T-cell (primary cell): ENCODE measurements at places on chromosomes 12 and 14. TPM values are rescaled to one million over a fixed set of nuclear protein-coding genes. Genes with fewer than 3 reads are reported as not detected.

TAS2R7 gene
- not detected for total RNA-seq

VRTN gene
- not detected for total RNA-seq

PPP1R3E gene
- total RNA-seq: 72.6 TPM

GPR162 gene
- 0.13 TPM for total RNA-seq

C14orf132 gene
- total RNA-seq: 3.6 TPM

NR2C1 gene
- total RNA-seq: 40.1 TPM

CEP290 gene
- total RNA-seq: 20.3 TPM

CDKN1B gene
- total RNA-seq: 246 TPM

DCAF5 gene
- 73.4 TPM for total RNA-seq

SLC5A8 gene
- not detected for total RNA-seq

DNA sequence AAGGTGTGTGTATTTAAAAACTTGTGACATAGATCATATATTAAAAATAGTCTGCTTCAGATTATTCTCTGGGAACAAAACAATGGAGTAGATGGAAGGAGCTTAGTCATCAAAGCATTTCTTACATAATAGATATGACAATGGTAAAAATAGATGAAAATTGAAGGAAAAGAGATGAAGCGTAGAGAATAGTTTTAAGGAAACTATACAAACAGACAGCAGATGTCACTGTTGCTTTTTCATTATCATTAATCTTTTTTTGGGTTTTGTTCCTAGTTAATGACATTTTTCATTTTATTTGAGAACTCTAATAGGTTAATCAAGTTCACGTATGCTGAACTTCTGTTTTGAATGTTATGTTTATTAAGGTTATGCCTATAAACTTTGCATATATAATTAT lies 149.2 kb upstream of the FBXO33 start:
- DNase-seq: no peak

DNA sequence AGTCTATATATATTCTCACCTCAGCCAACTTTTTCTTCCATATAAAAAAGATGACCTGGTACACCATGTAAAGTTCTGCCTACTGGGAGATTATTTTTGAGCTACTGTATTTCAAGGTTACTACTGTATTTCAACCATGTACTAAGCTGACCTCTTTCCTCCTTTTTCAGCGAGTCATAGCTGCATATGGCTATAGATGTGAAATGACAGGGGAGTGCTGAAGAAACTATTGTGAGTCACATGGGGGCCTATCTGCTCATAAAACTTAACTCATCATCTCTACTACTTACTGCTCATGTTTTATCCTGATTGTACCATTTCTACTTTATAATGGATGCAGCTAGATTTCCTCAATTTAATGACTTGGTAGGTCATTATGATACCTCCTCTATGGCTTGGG lies 571.4 kb upstream of the ATP2B1 start:
- DNase-seq: no peak

GRCh38 chr14:105090493-105091053 lies 25.3 kb upstream of the GPR132 start:
- peak; percentile 66 for DNase-seq

- DNase-seq: no peak
Observed at GRCh38 chr14:50874757-50875156, 2.9 kb downstream of the ABHD12B start.

DNA sequence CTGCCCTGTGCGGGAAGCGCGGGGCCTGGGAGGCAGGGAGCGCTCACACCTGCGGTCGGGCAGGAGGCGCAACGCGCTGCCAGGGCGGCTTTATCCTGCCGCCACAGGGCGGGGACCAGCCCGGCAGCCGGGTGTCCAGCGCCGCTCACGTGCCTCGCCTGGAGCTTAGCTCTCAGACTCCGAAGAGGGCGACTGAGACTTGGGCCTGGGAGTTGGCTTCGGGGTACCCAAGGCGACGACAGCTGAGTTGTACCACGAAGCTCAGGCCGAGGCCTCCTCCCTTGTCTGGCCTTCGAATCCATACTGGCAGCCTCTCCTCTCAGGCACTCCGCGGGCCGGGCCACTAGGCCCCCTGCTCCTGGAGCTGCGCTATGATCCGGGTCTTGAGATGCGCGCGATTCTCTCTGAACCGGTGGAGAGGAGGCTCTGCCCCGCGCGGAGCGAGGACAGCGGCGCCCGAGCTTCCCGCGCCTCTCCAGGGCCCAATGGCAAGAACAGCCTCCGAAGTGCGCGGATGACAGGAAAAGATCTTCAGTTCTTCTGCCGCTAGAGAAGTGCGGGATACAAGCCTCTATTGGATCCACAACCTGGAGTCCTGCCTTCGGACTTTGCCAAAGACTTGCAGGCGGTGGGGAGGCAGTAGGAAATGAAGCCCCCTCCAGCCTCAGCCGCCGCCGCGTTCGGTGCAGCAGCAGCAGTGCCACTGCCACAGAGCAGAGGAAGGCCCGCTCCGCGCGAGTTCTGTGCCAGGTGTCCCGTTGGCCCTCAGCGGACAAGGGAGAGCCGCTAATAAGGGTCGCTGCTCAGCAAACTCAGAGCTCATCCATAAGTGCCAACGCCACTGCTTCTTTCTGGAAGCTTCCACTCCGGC lies 6.8 kb downstream of the SIX1 start:
- DNase-seq: no peak

DNA sequence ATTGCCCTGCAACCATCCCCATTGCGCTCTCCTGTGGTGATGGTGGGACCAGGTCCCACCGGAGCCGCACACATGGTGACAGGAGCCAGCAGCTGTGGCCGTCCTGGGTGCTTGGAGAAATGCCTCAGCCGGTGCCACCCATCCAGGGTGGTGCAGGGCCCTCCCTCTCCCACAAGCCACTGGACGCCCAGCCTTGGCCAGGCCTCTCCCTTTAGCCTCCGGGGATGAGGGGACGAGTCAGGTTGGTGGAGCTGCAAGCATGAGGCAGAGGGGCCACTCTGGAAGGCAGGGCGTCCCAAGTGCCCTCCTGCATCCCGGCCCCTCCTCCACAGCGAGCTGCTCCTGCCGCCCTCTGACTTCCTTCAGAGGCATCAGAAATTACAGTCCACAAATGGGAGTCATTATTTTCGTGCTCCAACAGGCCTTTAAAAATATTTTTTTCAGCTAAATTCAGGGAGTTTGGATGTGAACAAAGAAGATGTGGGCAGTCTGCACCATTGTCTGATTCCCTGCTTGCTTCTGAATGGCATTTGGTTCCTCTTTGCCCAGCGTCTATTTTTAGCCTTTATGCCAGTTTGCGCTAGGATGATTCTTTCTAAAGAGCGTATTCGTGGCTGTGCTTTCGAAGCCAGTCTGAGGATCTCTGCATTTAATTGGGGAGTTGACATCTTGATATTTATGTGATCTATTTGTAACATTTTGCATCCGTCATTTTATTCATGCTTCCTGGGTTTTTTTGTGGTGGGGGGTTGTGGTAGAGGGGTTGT lies 189.4 kb downstream of the ADGRD1 start:
- DNase-seq: no peak

DNA sequence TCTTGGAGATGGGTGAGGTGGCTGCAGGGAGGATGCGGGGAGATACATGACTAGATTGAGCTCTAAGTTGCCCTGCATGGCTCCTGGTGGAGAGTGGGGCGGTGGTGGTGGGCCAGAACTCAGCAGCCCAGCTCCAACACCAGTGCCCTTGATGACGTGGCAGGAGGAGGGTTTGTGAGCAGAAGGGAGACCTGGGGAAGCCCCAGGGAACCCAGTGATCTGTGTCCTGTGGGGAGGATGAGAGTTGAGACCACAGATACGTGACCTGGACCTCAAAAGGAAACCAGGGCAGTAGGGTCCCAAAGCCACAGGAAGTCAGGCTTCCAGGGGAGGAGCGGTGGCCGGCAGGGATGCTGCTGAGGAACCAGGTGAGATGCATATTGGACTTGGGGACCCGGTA lies 989.1 kb upstream of the TMEM132C start:
- no peak for DNase-seq

GRCh38 chr12:78959556-78959955 lies 95.0 kb downstream of the SYT1 start:
- DNase-seq: no peak

GRCh38 chr12:112162241-112162790 lies 37.0 kb downstream of the TRAFD1 start:
- no peak for DNase-seq

DNA sequence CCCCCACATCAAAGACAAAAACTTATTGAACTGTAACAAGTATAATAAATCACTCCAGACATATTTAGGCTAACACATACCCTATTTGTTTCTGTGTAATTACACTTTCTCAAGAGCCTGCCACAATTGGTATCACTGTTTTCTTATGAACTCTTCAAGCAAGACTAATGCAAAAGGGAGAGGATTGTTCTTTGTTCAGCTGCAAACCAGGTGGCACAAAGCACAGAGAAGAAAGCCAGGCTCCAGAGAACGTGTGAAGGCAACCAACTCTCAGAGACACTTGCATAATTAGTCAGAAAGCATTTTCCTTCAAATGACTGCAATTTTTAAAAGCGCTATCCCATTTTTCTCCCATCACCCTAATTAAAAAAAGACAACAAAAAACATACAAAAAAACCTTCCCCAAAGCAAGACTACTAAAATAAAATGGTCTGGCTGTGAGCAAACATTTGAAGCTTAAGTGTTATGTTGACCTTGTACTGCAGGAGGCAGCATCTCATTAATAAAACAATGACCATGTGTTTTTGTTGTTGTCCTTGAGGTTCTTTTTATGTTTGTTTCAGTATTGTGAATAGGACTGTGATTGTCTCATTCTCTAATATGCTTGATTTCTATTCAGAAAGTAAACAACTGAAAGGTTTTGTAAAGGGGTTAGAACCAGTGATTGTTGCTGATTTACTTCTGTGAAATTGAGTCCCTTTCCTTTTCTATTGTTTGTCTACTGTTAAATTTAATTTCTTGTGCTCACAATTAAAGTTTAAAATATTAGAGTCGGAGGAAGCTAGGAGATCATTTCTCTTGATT lies 452.7 kb upstream of the PDE3A start:
- no peak for DNase-seq

DNA sequence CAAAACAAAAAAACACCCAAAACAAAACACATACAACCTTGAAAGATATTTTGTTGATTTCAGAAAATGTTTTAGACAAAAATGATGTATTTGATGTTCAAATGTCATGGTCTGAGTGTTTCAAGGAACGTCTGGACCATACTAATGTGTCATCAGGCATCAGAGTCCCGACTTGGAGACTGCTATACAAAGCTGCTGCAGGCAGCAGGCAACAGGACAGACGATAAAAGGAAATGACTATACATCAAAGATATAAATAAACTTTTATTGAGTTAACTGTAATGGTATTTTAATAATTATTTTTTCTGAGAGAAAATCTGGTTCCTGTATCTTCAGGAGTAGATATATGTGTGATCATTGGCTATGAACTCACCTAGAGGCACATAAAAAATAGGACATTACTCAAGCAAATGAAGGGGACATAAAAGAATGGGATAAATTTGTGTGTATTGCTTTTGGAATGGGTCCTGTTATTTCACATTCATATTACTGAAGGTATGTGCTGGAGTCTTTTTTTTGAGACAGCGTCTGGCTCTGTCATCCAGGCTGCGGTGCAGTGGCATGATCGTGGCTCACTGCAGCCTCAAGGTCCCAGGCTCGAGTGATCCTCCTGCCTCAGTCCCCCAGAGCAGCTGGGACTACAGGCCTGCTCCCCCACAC lies 87.3 kb upstream of the HECTD1 start:
- DNase-seq: no peak

DNA sequence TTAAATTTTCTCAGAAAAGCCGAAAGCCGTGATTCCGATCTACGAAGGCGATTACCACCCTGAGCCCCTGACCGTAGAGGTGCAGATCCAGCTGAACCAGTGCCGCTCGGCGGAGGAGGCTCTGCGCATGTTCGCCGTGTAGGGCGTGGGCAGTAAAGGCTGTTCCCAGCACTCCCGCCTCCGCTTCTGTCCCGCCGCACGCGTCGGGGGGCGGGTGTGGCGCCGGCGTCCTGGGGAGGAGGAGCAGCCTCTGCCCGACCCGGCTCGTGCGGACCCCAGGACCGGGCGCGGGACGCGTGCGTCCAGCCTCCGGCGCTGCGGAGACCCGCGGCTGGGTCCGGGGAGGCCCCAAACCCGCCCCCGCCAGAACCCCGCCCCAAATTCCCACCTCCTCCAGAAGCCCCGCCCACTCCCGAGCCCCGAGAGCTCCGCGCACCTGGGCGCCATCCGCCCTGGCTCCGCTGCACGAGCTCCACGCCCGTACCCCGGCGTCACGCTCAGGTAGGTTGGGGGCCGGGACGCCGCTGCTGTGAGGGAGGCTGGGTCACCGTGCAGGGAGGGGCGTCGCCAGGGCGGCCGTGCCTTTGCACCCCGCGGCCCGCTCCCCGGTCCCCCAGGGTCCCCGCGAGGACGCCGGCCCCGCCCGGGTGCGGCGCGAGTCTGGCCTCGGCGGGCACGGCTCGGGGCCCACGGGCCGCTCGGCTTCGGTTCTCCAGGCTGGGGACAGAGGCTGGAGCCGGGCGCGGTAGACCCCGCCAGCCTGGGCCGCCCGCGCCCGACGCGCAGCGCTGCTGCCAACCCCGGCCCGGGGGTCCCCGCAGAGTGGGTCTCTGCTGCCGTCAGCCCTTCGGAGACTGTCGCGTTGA lies at the start of gene B3GNT4:
TSS of gene B3GNT4 (plus strand) at position 409 of the 866 bp plus-strand sequence. CDS start 910 bp downstream, outside the sequence.
- peak; percentile 31 for DNase-seq

- peak; percentile 68 for DNase-seq
Observed at GRCh38 chr14:105999361-106000028, 473.1 kb downstream of the TMEM121 start.

- DNase-seq: peak; percentile 20
Observed at GRCh38 chr12:52903285-52903854, 1.5 kb downstream of the KRT8 start.

DNA sequence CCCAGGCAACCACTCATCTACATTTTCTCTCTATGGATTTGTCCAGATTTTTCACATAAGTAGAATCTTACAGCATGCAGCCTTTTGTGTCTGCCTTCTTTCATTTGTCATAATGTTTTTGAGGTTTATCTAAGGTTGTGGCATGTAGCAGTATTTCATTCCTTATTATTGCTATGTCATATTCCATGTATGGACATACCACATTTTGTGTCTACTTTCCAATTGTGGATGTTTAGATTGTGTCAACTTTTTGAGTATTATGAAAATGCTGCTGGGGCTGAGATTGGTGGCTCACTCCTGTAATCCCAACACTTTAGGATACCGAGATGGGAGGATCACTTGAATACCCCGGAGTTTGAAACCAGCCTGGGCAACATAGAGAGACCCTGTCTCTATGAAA lies 3.2 kb upstream of the ATXN2 start:
- no peak for DNase-seq

- DNase-seq: no peak
Observed at GRCh38 chr14:102215071-102215470, 75.4 kb downstream of the WDR20 start.

GRCh38 chr12:14454098-14454907 lies 88.8 kb downstream of the ATF7IP start:
- peak; percentile 14 for DNase-seq

GRCh38 chr14:71472356-71473340 lies 459.6 kb upstream of the RGS6 start:
- DNase-seq: no peak
